HT-29 (cell line): ENCODE measurements at places on chromosomes 7 and 10.
A peak's percentile ranks its signal among the peaks of the same experiment; 100 is the strongest.

- peak; percentile 62 for DNase-seq
Measured at GRCh38 chr10:31146491-31147209, 115.0 kb upstream of the ZNF438 start.

GRCh38 chr10:69360485-69361302 is 56.0 kb downstream of the TACR2 start:
- DNase-seq: peak; percentile 86

DNA sequence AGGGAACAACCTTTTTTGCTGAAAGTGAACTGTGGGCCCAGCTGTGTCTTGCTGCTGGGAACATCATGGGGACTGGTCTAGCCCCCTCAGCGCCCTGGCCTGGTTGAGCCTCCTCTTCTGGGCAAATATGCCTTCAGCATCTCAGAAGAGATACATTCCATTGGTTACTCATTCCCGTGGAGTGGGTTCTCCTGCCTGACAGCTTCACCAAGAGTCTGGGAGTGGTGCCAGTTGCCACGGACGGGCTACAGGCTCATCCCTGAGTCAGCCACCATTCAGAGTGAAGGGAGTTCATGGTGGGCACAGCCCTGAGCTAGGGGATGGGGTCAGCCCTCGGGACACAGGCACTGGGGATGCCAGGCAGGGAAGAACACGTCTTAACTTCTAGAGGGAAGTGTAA is 81.9 kb downstream of the RAMP3 start:
- no peak for DNase-seq

GRCh38 chr7:79436378-79436777 is 17.1 kb downstream of the MAGI2 start:
- DNase-seq: peak; percentile 13

DNA sequence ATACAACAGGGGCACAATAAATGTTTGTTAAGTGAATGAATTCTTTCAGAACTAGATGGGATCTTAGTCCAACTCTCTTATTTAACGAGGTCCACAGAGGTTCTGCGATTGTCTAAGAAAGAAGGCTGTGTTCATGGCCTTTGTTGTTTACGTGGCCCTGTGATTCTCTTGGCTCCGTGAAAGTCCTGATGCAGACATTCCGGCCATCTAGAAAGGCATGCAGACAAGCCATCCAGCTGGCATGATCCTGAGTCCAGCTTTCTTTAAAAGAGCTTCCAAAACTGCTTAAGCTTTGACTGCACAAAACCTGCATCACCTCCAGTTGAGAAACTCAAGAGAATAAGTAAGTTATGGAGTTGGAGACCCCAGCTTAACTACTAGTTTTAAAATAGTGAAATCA is 26.0 kb downstream of the EGFR start:
- DNase-seq: no peak

- DNase-seq: no peak
Measured at GRCh38 chr7:85230623-85231022, 43.8 kb upstream of the SEMA3D start.

DNA sequence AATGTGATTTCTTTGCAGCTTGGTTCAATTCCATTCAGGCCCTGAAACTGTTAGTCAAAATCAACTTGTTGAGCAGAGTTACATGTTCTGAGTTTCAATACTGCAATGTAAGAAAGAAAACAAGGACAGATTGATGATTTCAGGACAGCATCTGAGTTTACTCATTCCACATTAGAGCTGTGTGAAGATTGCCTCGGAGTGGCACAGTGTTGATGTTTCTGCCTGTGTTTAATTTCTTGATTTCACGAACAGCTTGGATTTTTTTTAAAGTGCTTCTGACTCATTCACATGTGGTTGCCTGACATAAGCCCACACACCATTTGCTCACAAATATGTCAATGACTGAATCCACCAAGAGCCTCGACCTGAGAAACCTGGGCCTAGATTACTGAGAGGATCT is 101.2 kb upstream of the PARD3 start:
- no peak for DNase-seq

DNA sequence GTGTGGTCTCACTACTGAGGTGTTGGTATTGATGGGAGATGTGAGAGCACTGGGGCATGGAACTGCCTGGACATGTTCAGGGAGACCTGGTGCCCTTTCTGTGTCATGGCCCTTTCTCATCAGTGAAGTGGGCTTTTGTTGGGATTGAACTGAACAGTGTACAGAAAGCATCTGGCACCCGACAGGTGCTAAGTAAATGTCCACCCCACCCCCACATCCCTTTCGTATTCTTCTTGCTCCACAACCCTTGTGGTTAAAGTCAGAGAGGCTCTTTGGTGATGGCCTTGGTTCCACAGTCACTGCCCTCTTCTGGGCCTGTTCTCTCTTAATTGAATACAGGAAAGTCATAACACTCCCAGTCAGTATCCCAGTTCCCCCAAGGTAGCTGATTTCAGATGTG is 5.4 kb downstream of the NOM1 start:
- DNase-seq: no peak

DNA sequence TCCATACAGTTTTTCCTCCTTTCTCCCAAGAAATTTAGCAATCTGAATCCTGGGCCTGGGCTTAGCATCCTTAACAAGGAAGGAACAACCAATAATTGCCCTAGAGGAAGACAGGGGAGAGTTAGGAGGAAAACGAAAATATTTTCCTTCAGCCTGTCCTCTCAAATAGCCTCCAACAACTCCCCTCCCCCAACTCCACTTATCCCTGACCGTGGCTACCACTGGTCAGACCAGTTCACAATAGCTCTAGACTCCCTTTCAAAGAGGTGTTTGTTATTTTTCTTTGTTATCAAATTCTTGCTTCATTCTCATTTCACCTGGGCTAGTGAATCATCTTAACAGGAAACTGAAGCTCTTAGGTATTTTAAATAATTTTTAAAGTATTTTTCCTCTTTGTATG is 114.1 kb downstream of the CPED1 start:
- peak; percentile 71 for DNase-seq

- DNase-seq: peak; percentile 25
Measured at GRCh38 chr7:27961255-27961654, 219.3 kb downstream of the JAZF1 start.

DNA sequence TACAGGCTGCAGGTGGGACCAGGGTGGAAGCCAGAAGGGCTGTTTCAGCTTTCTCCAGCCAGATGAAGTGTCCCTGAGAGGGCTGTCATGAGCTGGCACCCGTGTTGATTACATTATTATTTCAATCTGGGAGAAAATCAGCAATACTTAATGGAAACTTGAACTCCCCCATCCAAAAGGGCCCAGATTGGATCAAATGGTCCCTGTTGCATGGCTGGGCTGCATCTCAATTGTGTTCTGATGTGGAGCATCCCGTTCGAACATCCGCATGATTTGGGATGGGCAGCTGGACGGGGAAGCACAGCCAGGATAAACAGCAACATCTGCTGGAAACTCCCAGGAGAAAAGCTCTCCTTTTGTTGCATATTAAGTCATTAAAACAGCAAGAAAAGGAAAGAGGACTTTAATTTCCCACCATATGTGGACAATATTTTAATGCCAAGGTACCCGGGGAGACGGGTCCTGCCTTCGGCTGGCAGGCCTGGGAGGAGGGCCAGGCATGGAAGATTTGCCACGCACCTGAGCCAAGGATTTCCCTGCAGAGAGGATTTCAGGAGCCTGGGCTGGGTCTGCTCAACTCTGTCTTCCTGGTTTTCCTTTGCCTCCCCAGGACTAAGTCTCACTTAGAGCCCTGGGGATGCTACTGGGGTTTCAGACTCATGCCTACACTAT is 52.4 kb downstream of the NPTX2 start:
- DNase-seq: no peak

DNA sequence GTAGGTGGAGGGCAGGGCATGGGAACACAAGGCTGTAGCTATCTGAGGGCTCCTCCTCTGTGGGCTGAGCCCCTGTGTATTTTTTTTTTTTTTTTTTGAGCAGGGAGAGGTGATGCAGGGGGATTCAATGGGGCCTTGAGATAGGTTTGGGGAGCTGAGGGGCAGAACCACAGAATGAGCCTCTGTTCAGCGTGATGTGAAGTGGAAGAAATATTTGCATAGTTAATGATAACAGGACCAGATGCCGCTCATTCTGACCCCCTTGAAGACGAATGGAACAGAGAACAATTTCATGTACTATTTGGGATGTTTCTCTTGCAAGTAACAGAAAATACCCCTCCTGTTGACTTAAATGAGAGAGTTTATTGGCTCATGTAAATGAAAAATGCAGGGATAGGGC is 69.7 kb upstream of the EMX2 start:
- no peak for DNase-seq

DNA sequence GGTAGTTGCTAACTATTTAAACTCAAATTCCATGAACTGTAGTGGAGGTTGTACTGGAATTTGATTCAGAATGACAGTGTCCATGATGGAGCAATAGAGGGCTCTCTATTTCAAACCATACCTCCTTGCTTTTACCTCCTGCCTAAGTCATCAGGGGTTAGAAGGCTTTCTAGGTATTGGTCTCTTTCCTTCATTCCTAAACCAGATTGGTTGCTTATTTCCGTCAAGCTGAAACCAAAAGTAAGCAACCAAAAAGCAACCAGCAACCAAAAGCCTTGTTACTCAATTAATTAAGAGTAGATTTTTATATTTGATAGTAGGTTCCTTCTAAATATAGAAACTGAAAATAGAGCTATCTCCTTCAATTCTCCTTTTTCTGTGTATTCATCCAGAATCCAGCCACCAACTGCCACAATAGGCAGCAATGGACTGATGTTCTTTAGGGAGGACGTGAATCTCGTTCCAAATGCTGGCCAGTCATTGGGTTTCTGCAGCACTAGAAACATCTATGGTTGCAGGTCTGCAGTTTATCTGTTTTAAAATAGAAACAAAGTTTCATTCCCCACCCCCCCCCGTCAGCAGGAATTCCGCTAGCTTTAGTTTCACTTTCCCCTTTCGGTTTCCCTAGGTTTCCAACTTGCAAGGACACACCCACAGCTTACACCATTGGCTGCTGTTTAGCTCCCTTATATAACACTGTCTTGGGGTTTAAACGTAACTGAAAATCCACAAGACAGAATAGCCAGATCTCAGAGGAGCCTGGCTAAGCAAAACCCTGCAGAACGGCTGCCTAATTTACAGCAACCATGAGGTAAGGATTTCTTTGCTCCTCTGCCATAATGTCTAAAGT is at the start of gene IFIT1:
Gene IFIT1, plus strand, starts transcription at position 717 of the 850 bp plus-strand sequence. Its CDS starts 90 bp downstream, at position 807.
- peak; percentile 60 for DNase-seq

GRCh38 chr10:91690996-91691676 is 58.3 kb upstream of the PPP1R3C start:
- no peak for DNase-seq

DNA sequence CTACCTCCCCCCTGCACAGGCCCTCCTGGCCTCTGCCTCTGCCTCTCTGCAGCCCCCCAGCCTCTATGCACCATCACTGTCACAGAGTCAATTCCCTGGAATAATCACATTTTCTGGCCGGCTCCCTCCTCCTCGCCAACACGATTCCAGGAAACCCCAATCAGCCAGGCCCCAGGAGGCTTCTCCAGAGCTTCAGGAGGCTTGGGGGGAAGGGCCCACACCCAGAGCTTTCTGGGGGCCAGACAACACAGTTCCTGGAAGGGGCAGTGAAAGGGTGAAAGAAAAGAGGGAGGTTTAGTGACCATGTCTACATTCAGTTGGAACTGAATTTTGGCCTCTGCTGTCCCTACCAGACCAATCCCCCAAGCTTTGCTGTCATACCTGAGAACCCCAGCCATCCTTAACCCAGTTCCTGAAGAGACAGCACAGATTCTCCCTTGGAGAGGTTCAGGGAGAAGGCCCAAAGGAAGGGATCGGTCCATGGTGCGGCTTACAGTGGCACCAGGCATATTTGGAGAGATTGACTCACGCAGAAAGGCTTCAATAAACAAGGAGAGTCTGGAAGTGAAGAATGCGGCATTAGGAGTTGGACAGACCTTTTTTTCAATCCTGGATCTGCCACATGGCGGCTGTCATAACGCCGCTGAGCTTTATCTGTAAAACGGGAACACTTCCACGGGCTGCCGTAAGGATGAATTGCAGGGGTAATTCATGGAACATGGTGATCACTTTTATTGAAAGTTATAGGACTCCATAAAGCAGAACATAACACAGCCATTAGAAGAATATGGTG is 89.0 kb downstream of the NEURL1 start:
- DNase-seq: no peak

DNA sequence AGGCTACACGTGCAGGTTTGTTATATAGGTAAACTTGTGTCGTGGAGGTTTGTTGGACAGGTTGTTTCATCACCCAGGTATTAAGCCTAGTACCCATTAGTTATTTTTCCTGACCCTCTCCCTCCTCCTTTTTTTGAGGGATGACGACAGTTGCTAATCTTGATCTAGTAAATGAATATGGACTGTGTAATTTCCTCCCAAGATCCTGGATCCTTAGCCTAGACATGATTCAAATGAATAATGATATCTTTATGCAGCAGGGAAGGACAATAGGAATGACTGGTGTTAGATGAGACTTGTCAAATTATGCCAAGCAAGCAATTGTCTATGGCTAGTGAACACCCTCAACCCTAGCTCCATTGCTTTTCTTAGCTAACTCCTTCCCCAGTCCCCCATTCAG is 156.2 kb downstream of the PLPP4 start:
- no peak for DNase-seq

DNA sequence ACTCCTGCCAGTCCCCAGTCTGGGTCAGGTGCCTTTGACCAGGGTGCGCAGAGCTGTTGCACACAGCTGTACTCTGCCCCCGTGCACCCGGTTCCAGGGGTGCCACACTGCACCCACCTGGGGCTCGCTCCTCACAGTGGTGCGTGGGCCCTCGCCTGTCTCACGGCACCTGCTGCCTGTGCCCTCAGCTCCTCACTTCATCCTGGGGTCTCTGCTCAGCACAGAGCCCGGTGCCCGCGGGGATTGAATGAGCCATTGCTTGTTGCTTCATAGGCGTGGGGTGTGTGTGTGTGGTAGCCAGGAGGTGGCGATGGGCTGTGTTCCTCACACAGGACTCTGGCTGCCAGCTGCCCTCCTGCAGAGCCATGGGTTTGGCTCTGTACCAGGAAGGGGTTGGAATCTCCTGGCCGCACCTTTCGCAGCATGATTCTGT is 18.5 kb downstream of the EIF3B start:
- no peak for DNase-seq

DNA sequence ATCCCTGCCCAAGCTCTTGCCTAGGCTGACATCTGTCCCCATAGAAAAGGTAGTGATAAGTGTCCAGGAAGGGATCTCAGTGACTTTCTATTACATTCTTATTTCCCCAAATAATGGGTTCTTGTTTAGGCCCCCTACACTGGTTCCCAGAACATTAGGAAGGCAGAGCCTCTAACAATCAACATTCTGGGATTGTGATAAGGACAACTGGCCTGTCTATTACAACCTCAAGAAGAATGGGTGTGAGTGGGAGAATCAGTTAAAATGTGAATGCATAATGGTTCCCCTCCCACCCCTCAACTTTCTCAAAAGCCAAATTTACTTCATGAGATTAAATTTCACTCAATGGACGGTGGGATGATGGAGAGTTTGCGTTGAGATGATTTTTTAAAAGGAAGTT is 6.4 kb upstream of the ANKRD1 start:
- no peak for DNase-seq

DNA sequence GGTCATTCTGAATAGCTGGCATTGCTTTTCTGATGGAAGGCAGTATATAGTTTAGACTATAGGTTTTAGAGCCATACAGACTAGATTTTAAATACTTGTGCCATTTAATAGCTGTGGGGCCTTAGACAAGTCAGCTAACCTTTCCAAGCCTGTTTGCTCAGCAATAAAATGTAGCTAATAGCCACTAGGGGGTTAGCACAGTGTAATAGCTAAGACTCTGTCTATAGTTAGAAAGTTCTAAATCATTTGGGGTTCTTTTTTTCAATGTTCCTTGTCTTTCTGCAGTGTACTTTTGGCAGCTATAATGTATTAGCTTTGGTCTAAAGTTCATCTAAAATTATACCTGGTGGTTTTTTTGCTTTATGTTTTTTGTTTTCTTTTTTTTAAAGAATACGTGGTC is 7.5 kb upstream of the KIFBP start:
- peak; percentile 22 for DNase-seq

GRCh38 chr7:66143876-66144332 is 29.3 kb downstream of the CRCP start:
- no peak for DNase-seq
